ENCODE measurements at places on chromosomes 2 and 18.

DNA sequence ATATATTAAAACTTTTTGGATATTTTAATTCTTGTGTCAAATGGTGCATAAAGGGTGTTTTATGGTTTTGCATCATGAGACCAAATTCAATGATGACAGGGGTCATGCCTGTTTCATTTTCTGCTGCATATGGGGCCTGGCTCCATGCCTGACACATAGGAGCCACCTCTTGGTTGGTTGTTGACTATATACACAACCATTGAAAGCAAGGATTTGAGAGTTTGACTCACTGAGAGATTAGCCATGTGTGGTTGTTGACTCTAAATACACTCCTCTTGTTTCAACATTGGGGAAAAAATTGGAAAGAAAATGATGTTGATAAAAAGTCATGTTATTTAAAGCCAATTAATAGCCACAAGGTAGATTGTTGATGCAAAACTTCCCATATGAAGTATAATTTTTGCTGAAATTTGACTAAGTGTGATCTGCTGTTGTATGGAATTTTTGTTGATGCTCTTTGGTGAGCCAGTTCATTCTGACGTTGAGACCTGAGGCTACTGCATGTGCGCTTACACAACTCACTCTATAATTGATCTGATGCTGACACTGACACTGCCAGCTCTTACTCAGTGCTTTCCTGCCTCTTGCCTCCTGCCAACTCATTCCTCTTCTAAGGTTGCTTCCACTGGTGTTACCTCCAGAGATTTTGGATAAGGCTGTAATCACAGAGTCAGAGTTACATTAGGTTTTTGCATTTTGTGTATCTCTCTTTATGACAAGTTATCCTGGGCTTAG is 446.2 kb upstream of the SLC14A2 start:
- no peak for DNase-seq

DNA sequence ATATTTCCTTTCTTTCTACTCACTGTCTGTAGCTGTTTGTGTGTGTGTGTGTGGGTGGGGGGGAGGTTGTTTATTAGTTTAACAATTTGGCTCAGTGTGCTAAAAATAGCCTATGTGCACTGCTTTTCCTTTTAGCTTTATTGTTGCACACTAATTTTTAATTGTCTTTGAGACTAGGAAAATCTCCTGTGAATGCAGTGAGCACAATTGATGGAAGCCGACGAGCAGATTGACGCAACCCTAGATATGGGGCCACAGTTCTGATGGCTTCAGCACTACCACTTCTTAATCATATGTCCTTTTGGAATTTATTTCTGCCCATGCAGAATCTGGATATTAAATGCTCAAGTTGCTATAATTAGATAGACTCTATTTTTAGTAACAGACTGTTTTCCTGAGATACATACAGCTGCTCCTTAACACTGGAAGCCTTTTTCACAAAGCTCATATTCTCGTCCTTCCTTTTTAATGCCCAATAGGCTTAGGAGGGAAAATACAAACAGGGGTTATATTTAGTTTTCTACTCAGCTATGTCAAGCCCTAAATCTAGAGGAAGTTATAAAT is 109.1 kb downstream of the IRS1 start:
- no peak for DNase-seq

- no peak for DNase-seq
These were observed 634.3 kb downstream of the TMEM182 start for GRCh38 chr2:103396152-103396551.

DNA sequence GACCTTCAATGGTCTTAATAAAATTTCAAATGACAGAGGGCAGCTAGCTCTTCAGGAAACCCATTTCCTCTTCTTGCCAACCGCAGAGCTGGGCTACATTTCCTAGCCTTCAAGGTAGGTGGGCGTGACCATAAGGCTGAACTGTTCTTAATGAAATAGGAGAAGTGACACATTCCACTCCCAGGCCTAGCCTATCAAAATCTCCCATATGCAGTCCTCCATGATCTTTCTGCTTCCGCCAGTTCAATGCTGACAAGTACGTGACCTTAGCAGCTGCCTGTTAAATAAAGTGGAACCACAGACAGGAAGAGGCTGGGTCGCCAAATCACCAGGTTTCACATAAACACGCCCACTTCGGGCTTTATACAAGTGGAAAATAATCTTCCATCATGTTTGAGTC is 13.2 kb downstream of the SERPINE2 start:
- DNase-seq: no peak

- no peak for DNase-seq
These were observed 352 bp upstream of the HOXD12 start for GRCh38 chr2:176099159-176099727.

DNA sequence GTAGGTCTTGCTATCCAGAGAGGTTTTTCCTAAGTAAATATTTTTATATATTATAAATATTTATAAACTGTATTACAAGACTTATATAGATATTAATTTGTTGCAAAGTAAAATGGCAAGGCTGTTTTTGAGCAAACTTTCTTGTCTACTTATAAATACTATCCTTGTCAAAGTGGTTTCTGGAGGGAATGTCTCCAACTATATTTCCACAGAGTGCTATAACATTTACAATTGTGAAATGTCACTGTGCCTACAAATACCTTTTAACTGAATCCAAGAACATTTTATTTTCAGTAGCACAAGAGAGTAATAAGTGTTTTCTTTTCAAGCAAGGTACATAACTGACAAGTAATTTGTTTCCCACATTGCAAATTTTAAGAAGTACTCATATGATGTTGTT is 256.8 kb downstream of the ZNF385B start:
- no peak for DNase-seq

GRCh38 chr2:163459986-163460385 is 275.8 kb downstream of the FIGN start:
- no peak for DNase-seq

GRCh38 chr18:9174302-9174701 is 37.7 kb downstream of the ANKRD12 start:
- no peak for DNase-seq

- DNase-seq: no peak
These were observed 1.4 kb upstream of the CD226 start for GRCh38 chr18:69948919-69949537.

GRCh38 chr2:237956402-237956736 is 10.4 kb upstream of the UBE2F start:
- no peak for DNase-seq

- DNase-seq: no peak
These were observed 554.5 kb downstream of the STK39 start for GRCh38 chr2:167692936-167693335.

GRCh38 chr2:32463110-32463509 is 106.3 kb downstream of the BIRC6 start:
- DNase-seq: no peak

GRCh38 chr2:117536139-117536538 is 278.4 kb upstream of the DDX18 start:
- no peak for DNase-seq

DNA sequence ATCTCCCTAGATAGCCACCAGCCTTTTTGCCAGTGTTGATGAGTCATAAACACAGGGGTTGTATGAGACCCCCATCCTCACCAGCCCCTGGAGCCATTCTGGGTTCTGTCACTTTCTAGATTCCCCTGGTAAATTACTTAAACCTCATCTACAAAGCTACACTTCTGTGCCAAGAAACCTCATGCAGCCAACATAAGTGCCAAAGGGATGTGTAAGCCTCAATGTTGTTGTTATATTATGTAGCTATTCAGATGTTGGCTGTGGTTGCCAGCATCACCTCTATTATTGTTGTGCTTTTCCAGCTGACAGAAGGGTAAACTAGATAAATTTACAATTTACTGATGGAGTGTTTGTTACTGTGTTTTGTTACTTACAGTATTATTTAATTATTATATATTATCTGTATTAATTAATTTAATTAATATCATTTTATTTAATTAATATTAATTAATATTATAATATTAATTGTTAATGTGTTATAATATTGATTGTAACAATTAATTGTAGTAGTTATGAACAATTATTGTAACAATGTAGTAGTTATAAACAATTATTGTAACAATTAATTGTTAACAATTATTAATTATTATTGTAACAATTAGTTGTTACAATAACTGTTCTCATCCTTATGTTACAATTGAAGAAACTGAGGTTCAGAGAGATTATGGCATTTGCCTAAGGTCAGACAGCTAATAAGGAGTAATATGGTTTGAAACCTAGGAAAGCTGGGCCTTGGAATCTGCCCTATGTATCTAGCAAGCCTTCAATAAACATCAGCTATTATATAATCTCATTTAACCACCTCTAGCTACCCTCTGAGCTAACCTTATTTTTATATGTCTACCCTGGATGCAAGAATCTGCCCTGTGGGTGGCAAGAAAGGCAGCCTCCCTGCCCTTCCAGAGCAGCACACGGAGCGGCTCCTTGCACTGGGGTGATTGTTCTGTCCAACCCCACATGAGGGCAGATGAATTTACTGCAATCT is 36.1 kb downstream of the PSTPIP2 start:
- no peak for DNase-seq
